Liver (tissue), 10 donors: ENCODE measurements at places on chromosomes 2 and 18.

GRCh38 chr2:45649462-45649857 lies 2.0 kb upstream of the PRKCE start:
- no peak for DNase-seq

DNA sequence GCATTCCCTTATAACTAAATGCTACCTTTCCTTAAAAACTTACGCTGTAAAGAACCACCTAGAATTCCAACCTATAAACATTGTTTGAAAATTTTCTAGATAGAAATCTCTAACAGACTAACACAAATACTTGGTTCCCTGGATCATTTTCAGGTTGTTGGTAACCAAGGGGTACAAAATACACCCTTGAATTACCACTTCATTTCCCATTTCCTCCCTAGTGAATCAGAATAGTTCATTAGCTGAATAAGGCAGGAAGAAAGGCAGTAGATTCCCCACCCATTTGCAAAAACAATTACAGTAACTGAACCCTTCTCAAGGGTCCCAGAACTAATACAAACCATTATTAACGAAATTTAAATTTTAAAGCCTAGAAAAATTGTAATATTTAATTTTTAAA lies 5.5 kb downstream of the MEX3C start:
- no peak for DNase-seq

- no peak for DNase-seq
Observed at GRCh38 chr2:200107514-200108217, 152.3 kb downstream of the MAIP1 start.

DNA sequence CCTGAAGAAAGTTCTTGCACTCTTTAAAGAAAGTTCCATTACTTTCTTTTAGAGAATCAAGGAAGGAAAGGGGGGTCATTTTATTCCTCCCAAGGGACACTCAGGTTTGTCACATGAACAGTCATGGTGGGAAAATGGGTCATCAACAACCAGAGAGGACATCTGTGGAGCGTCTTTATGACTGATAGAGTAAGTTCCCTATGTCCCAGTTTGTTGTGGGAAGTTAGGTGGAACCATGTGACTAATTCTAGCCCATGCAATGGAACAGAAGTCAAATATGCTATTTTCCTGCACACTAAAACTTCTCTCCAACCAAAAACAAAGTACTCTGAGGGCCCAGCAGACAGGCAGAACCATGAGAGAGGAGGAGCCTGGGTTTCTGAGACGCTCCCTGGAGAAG lies 165.6 kb upstream of the SERTAD2 start:
- no peak for DNase-seq

- DNase-seq, result no peak
Observed at GRCh38 chr2:40324656-40325055, 127.2 kb downstream of the SLC8A1 start.
